NCI-H69 (cell line): ENCODE measurements at places on chromosomes 7 and 10.

GRCh38 chr7:16849296-16850148, 32.3 kb downstream of the AGR3 start:
- DNase-seq: no peak

GRCh38 chr7:50594734-50595485, 29.7 kb upstream of the DDC start:
- DNase-seq: no peak

- no peak for DNase-seq
Measured at GRCh38 chr10:44859546-44860285, 51.4 kb upstream of the TMEM72 start.

- peak; percentile 7 for DNase-seq
Measured at GRCh38 chr10:132893090-132893489, 49.3 kb downstream of the CFAP46 start.

- no peak for DNase-seq
Measured at GRCh38 chr10:132296666-132297443, 10.9 kb downstream of the STK32C start.

DNA sequence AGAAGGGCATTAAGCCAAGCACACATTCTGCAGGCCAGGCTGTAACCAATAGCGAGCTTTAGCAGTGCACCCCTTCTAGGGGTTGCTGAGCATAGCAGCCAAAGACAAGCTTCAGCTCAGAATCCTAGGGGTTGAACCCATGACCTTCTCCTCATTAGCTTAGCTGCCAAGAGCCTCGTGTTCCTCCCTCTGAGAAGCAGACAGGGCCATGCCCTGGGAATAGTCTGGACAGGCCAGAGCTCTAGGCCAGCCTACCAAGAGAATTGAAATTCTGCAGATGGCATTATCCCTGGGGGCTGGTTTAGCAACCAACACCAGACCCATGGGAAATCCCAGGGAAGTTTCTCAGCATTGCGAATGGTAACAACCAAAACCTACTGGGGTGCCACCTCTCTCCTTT, 77.2 kb downstream of the PLXNA4 start:
- no peak for DNase-seq

DNA sequence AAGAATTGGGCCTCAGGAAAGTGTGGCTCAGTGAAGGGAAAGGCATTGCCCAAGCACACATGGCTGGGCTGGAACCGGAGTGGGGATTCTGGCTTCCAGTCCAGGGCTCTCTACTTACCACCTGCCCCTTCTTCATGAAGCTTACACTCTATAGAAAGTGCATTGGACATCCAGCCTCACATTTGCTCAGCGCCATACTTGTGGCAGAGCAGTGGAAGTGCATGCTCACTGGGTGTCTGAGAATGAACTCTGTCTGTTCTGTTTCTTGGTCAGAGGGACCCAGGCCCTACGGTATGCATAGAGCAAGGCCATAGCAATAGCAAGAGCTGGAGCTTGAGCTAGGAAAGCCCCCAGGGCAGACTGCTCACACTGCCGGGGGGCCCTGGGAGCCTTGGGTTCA, 1253.5 kb downstream of the TYW1 start:
- DNase-seq: no peak

GRCh38 chr10:19595212-19595845, 220.9 kb upstream of the PLXDC2 start:
- DNase-seq: no peak

DNA sequence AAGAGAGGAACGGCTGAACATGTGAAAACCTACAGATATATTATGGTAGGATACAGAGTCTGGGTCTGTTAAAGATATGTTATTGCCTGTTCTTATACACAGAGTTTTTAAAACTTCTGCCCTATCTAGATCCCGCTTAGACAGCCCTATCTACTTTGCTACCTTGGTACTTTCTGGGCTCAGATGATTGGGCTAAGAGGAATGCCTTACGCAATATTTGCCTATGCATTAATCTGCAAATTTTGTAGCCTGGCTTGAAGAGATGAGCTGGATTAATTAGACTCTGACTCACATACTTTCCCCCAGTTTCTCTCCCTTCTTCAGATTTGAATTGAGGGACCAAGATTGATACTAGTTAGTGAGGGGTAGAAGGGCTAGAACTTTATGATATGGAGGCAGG, 33.6 kb upstream of the A1CF start:
- no peak for DNase-seq

- no peak for DNase-seq
Measured at GRCh38 chr10:113007821-113008220, 57.8 kb downstream of the TCF7L2 start.

GRCh38 chr7:129368389-129368986, 65.7 kb upstream of the STRIP2 start:
- DNase-seq: no peak

DNA sequence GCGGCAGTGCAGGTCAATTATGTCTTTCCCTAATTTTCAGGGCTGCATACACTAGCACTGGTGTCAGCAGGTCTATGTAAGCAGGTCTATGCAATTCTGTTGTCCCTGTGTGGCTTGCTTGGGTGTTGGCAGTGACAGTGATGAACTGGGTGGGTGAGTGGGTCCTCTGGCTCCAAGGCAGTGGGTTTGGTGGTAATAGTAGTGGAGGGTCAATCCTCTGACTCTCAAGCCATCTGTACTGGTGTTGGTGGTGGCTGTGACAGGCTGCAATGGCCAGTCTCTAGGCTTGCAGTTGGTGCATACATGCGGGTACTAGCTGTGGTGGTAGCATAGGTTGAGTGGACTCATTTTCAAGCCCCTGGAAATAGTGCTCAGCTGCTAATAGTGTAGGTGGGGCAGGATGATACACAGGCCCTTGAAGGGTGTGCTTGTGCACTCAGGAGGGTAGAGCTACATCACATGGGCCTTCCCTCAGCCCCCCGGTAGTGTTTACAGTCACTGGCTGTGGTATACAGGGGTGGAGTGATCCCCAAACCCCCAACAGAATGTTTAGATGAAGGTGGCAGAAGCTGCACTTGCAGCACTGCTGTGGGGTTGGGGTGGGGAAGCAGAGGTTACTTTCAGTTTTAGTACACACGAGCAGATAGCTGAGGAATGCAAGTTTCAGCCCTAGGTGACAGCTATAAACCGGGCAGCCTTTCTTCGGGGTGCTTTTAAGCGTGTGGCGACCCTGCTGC, 331.3 kb downstream of the PCDH15 start:
- no peak for DNase-seq
